ENCODE measurements at places on chromosomes 2 and 18.

GRCh38 chr2:161090411-161090810, 69.8 kb upstream of the TANK start:
- DNase-seq = no peak

- DNase-seq = no peak
Measured at GRCh38 chr2:187748958-187749357, 194.7 kb upstream of the TFPI start.

DNA sequence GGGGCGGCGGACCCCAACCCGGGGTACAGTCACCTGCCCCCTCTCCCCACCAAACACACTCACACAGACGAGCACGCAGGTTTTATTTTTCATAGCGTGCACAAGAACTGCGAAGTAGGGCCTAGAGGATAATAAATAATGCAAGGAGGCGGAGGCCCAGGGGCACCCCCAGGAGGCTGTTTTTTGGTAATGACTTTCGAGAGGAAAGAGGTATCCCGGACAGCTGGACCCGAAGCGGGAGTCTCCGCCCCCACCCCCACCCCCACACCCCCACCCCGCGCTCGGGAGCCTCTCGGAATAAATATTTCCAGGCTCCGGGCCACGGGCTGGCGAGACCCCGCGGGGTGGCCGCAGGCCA, 3.4 kb downstream of the CYP26B1 start:
- DNase-seq = no peak

GRCh38 chr2:174664084-174664759, 66.6 kb upstream of the WIPF1 start:
- DNase-seq = no peak

DNA sequence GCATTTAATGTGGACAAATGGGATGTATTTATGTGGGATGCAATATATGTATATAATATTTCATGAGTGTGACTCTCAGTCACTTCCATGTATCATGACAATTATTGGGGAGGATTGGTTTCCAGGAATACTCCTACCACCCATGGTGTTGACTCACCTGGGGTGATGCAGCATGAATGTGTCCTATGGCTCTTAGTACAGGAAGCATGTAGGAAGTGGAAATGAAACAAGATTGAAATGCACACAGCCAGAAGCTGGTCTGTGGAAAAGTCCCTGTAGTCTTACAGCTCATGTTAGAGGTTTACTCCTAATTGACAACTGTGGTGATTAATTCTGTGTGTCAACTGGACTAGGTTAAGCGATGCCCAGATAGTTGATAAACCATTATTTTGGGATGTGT, 89.3 kb upstream of the HAAO start:
- no peak for DNase-seq

DNA sequence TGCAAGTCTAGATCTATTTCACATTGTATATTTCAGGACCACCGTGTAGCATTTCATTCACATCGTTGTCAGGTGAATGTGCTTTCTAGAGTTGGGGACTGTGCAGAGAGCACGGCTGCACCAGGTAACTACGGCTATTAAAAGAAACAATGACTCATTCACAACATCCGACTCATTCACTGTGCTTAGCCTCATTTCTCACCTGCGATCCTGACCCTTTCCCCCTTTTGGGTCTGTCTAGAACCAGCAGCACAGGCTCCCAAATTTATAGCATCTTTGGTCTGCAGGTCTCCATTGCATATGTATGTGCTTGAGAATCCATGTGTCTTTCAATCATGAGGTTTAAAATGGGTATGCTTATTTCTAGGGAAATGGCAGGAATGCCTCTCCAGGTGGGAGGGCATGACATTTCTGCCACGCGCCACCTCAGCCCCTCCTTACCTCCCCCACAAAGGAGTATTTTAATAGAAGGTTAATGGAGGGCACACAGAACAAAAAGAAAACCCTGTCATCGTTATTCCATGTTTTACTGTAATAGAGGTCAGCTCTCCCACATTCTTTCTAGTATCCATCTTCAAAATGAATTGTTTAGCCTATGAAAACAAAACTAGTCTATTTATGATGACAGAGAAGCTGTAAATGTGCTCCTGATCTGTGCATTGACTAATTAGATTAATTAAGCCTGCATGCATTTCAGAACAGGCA, 246.7 kb upstream of the EPHA4 start:
- no peak for DNase-seq

DNA sequence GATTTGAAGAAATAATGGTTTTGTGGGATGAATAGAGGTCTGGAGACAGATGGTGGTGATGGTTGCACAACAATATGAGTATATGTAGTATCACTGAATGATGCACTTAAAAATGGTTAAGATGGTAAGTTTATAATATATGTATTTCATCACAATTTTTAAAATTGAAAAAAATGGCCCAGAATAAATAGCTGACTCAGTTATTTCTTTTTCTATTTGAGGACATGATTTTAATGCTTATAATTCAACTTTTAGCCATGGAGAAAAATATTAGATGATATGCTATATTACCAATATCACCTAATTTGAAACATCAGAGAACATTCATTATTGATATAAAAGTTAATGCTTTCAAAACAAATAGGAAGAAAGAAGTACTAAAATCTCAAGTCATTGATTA, 339.8 kb upstream of the LINC00305 start:
- no peak for DNase-seq

DNA sequence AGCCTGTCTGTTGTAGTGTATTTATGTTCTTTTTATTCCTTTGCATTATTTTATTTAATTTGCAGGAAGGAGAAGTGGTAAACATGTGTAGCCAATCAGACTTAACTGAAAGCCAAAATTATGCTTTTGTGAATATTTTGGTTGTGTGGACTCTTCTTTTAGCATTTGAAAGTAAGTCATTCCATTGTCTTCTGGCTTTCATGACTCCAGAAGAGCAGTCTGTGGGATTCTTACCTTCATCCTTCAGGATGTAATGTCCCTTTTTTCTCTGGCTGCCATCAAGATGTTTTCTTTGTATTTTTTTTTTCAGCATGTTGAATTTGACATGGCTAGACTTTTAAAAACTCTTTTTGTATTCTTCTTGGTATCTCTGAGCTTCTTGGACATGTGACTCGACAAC, 895.2 kb upstream of the ZEB2 start:
- no peak for DNase-seq

DNA sequence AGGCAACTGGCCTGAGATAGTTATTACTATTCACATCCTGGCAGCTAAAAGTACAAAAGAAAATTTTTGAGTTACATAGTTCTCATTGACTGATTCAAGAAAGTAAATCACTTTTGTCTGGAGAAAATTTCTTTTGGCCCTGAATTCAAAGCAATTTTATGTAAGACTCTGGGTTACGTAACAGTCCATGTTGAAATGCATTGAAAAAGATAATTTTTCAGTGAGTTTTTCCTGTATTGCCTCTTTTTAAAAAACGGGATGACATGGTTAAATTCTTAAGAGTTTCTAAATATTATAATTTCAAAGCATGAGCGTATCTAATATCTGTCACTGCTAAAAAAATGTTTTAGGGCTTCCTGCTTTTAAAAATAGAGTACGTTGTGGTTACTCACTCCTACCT, 72.7 kb downstream of the ANKRD12 start:
- no peak for DNase-seq

- no peak for DNase-seq
Measured at GRCh38 chr2:218993345-218994315, at the start of gene CRYBA2. Gene CRYBA2 (minus strand): TSS chr2:218993422. CDS start chr2:218993176, 246 bp downstream.

GRCh38 chr2:24365826-24366225, 5.5 kb upstream of the ITSN2 start:
- DNase-seq = no peak

DNA sequence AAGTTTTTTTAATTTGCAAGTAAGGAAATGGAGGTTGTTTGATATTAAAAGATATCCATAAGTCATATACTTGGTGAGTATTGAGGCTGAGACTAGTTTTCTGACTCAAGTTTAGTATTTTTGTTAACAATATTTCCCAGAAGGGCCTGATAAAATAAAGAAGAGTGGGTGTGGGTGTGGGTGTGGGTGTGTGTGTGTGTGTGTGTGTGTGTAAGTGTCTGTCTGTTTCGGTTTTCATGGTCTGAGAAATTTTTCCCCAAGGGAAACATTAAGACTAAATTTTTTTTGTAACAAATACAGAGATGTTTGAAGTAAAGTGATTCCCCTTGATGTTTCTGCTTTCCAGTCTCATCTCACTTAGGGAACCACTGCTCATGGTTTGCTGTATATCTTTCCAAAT, 36.5 kb downstream of the PPM1B start:
- no peak for DNase-seq
